ENCODE measurements at places on chromosomes 3 and 15.
A peak's percentile ranks its signal among the peaks of the same experiment; 100 is the strongest.

- no peak for DNase-seq
Observed at GRCh38 chr3:51297333-51297732, 87.8 kb upstream of the MANF start.

GRCh38 chr15:68015244-68015643 lies 38.9 kb upstream of the PIAS1 start:
- no peak for DNase-seq

GRCh38 chr3:62139957-62140356 lies 233.4 kb downstream of the FEZF2 start:
- peak; percentile 89 for DNase-seq

DNA sequence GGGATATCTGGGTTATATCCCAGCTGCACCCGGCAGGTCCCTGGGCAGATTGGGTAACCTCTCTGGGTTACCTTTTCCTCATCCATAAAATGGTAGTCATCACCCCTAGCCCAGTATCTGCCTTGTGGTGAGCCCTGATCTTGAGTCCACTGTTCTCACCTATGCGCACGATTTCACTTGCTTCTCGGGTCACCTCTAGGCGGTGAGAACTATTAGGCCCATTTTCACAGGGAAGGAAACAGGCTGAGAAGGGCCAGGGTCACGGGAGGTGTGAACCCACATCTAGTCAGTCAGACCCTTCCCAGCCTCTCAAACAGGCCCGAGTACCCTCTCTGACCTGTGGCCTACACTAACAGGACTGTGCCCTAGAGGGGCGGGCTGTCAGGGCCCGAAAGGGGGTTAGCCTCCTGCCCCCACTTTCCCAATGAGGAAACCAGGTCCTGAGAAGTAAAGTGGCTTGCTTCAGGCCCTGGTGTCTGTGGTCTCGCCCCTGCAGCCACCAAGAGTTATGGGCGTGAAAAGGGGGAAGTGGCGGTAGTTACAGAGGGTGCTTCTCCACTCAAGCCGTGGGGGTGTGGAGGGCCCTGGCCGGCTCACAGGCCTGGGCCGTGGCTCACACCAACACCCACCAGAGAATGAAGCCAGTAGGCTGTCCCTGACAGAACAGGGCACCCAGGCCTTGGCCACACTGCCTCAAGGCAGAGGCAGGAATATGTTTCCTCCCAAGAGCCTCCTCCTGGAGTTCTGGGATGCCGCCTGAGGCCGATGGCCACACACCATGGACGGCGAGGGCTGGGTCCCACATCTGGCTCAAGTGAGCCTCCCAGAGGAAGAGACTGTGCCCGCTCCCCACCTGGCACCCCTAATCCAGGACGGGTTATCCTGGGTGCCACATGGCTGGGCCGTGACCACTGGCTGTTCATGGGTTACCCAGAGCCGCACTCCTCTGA lies 19.5 kb downstream of the PSTPIP1 start:
- no peak for DNase-seq

DNA sequence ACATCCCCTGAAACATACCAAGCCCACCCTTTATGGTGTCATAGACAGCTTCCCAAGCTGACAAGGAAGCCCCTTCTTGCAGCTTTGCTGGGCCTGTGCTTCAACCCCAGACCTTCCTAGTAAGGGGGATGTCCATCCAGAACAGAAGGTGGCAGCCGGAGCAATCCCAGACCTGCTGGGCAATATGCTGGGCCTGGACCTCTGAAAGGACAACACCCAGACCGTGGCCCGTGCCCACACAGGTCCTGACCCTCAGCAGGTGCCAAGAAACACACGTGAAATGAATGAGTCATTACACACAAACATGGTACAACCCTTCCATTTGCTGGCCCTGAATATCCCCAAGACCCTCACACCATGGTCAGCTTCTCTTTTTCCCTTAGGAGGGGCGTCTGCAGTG lies 19.8 kb upstream of the VILL start:
- no peak for DNase-seq

- DNase-seq, result no peak
Observed at GRCh38 chr3:52246264-52246620, 683 bp downstream of the PPM1M start.

DNA sequence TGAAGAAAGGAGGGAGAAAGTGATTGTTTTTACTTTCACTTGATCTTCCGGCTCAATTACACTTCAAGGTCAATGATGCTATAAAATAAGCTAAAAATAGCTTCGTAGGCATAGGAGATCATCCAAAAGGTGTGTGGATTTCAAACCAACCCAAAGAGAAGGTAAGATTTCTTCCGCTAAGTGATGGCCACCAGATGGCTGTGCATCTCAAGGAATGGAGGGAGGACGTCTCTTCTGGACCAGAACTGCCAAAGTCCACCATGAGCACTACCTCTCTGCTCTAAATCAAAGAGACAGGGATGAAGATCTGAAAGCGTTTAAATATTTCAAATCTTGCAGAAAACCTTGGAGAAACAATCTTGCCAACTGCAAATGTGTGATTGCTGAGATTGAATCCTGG lies 199.1 kb upstream of the ZPLD1 start:
- DNase-seq, result no peak

DNA sequence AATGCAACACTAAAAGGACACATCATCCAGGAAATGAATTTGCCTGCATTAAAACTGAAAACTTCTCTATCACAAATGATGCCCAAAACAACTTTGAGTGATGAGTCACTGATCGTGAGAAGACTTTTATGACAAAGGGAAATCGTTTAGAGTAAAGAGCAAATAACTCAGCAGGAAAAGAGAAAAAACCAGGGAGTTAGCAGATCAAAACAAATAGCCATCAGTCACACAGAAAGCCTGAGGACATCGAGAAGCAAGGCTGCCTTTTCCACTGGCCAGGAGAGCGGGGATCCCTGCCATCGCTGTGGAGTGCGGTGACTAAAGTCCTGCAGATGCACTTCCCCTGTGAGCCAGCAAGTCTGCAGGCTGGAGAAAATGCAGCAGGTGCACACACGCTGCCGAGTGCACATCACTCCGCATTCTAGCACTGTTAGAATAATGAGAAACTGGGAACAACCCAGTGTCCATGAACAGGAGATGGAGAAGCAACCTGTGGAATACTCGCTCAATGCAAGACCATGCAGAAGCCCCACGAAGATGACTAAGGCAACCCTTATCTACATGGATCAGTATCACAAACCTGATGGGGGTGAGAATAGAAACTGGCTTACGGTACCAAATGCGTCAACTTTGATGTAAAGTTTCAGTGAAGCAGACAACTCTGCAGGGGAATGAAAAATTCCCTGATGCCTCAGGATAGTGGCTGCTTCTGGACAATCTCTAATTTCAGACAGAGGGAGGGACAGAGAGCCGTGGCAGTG lies 86.4 kb downstream of the NSMCE3 start:
- no peak for DNase-seq

- no peak for DNase-seq
Observed at GRCh38 chr3:194739498-194740284, 54.0 kb downstream of the FAM43A start.

GRCh38 chr3:41198526-41198925 lies 779 bp upstream of the CTNNB1 start:
- peak; percentile 36 for DNase-seq

GRCh38 chr15:83794209-83794608 lies 140.3 kb downstream of the ADAMTSL3 start:
- no peak for DNase-seq

- no peak for DNase-seq
Observed at GRCh38 chr3:129575233-129575996, 31.1 kb downstream of the PLXND1 start.

- no peak for DNase-seq
Observed at GRCh38 chr3:198032039-198032936, 72.3 kb downstream of the LMLN start.

DNA sequence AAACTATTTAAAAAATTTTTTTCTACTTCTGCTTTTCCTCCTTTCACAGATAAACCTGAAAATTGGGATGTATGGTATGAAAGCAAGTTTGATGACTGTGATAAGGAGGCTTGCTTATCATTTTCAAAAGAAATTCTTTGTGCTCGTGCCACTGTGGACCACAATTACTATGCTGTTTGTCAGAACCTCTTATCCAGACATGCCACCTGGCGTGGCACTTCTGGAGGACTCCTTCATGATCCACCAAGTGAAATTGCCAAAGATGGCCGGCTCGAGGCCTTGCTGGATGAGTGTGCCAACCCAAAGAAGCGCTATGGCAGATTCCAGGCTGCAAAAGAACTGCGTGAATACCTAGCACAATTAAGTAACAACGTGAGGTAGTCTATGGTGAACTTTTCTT lies 17.8 kb downstream of the DIPK2A start:
- no peak for DNase-seq

DNA sequence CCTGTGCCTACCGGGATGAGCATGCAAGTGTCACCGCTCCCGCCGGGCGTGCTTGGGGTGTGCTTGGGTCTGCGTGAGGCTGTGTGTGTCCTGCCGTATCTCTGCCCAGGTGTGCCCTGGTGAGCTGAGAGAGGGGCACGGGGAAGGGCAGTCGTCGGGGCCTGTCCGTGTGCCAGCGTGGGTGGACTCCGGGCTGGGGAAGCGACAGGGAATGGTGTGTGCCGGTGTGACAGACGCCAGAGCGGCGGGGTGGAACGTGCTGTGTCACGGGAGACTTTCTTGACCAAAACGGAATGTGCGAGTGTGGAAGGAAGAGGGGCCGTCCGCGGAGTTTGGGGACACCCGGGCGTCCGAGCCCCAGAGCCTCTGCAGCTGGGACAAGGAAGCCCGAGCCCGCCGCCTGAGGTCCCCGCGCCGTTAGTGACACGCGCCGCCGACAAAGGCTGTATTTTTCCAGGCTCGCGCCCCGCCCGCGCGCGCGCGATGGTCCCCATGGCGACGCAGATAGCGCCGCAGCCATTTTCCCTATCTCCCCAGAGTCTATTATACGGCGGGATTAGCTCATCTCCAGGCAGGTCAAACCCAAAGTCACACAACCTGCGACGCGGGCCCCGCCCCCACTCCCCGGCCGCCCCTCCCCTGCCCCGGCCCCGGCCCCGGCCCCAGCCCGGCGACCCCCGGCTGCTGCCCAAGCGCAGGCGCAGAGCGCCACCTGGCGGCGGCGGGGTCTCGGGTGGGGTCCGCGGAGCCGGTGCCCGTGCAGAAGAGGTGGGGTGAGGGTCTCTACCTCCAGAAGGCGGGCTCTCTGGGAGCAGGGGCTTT lies 4.5 kb upstream of the GATA2 start:
- DNase-seq, result peak; percentile 70

- no peak for DNase-seq
Observed at GRCh38 chr15:94235041-94235440, 3.7 kb downstream of the MCTP2 start.

GRCh38 chr3:196789885-196790359 lies 50.3 kb downstream of the PAK2 start:
- DNase-seq, result no peak

- DNase-seq, result no peak
Observed at GRCh38 chr3:88280326-88280725, 130.6 kb downstream of the C3orf38 start.

- no peak for DNase-seq
Observed at GRCh38 chr3:193883551-193883950, 252.4 kb upstream of the HES1 start.

- no peak for DNase-seq
Observed at GRCh38 chr3:36957862-36958686, 13.2 kb upstream of the TRANK1 start.

GRCh38 chr15:78830514-78831228 lies 19.4 kb upstream of the ADAMTS7 start:
- DNase-seq, result no peak

DNA sequence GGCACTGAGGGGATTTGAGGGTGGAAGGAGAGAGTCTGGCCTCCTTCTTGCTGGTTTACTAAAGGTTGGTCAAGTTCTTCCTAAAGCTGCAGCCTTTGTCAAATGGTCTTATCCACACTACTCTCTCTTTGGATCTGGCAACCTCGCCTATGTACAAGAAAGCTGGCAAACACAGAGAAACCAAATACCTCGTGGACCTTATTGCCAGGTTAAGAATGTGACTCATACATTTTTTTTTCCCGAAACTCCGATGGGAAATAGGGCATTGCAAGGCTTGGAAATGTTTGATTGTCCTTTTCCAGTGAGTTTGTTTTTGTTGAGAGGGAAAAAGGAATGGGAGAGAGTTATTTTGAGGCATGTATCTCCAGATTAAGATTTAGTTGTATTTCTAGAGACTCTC lies 13.9 kb downstream of the EOMES start:
- no peak for DNase-seq

DNA sequence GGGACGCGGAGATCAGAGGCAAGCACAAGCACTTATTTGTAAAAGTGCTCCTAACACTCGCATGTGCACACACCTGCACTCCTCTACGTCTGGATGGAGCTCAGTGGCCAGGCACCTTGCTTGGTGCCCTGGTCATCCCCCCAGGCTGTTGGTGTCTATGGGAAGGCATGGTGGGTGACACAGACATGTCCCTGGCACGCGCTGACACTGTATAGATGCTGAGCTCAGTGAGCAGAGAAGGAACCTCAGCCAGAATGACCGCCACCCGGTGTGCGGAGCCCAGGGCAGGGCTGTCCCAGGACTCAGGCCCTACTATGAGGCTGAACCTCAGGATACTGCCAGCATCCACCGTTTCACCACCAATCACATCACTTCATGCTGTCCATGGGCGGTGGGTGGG lies 64.5 kb downstream of the NIPA2 start:
- no peak for DNase-seq

GRCh38 chr3:81713031-81713430 lies 48.4 kb downstream of the GBE1 start:
- DNase-seq, result no peak

GRCh38 chr3:37050282-37050681 lies 57.0 kb downstream of the MLH1 start:
- DNase-seq, result no peak

GRCh38 chr15:78878356-78878755 lies 5.7 kb downstream of the MORF4L1 start:
- DNase-seq, result no peak

DNA sequence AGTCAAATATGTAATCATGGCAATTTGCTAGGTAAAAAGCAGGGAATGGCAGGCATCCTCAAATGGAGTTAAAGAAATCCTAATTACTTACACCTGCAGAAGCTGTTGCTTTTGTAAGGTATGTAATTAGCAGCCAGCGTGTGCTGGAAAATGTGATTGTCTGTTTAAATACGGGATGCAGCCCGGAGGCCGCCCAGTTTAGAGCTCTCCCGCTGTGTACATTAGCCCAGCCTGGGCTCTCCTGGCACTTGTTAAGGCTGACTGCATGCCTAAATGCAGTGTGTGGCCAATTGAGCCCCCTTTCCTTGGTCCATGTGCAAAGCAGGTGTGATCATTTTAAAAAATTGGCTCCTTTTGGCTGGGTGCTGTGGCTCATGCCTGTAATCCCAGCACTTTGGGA lies 9.0 kb downstream of the DPH3 start:
- no peak for DNase-seq

DNA sequence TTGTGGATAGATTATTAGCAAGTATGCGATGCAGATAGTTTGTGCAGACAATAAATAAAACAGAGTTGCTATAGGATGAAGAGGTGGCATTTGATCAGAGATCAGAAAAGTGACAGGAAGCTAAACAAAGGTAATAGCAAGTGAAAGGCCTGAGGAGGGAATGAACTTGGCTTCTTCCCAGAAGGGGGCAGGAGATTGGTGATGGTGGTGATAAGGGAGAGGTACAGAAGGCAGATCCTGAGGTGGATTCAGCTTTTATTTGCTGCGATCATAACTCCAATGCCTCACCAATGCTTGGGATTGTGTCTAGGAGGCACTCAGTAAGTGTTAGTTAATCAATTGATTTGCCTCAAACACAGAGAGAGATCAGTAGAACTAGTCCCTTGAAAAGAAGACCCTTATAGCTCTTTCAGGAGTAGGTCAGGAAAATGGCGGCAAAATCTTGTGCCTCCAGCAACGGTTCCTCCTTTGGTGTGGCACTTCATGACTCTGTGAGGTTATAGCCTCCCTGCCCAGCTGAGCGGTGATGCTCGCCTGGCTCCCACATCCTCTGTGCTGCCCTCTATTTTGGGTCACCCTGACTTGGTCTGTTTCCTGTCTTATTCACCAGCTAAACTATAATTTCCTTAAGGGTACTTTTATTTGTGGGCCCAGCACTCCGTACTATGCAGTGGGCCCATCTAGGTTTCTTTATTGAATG lies 37.5 kb downstream of the TGFBR2 start:
- DNase-seq, result no peak
